ENCODE measurements at places on chromosomes 13 and 19.

DNA sequence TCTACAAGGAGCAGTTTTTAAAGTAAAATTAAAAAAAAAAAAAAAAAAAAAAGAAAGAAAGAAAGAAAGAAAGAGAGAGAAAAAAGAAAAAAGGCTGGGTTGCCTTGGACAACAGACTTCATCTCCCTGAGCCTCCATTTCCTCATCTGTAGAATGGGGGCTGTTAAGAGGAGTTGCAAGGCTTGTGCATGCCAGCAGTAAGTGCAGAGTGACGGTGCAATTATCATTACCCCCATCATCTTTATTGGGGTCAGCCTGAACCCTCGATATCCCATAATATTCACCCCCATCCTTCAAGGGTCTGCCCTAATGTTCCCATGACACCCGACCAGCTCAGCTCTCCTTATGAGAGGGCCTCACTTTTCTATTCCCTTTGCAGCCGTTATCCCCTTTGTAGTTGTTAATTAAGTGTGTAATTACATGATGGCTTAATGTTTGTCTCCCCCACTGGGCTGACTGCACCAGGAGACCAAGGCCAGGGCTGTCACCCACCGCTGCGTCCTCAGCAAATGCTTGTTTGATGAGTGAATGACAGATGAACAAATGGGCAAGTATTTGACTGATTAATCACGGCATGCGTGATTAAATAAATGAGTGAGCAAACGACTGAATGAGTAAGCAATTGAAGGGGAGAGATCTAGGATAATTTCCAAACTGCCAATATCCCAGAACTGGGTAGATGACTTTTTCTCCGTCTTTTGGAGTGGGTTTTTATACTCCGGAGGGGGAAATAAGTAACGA is 10.1 kb downstream of the FOSB start:
- DNase-seq: no peak

DNA sequence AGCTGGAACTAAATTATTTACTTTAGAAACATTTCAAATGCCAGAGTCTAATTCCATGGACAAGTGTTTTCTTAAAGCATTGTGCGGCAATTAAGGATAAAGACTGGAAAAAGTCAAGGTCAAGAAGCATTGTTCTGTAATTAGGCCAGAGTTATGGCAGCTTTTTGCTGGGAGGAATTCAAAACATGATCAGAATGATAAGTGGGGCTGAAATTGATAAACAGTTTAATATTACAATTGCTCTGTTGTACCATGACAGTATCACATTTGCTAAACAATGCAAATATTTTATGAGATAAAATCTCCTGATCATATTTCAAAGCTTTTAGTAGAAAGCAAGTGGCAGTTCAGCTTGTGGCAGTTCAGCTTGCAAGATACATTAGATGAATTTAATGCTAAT is 513.7 kb downstream of the GPC6 start:
- no peak for DNase-seq

DNA sequence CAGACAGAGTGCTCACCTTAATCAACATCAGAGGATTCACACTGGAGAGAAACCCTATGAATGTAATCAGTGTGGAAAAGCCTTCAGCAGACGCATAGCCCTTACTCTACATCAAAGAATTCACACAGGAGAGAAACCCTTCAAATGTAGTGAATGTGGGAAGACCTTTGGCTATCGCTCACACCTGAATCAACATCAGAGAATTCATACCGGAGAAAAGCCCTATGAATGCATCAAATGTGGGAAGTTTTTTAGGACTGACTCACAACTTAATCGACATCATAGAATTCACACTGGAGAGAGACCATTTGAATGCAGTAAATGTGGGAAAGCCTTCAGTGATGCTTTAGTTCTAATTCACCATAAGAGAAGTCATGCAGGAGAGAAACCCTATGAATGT is 18.3 kb downstream of the ZNF527 start:
- DNase-seq: no peak

GRCh38 chr13:77466753-77467422 is 68.6 kb upstream of the SCEL start:
- no peak for DNase-seq

- DNase-seq: no peak
Observed at GRCh38 chr13:110426735-110427134, 119.7 kb downstream of the COL4A2 start.

DNA sequence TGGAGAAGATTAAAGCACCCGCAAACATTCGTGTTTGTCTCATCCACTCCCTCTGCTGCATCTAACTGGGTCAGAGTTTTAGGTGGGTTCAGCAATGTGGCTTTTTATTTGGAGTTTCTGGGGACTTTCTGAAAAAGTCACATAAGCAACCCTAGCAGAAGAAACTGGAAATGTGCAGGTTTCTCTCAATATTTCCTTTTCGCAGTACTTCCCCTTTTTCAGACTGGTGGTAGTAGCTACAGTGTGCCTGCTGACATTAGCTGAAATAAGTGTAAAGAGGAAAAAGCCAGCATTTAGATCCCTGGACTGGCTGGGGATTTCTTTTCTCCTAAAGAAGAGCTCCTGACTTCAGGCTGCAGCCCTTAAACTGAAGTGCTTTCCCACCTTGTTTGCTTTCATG is 15.9 kb upstream of the OLFM4 start:
- DNase-seq: no peak
